Esophagus squamous epithelium (tissue), 5 donors: ENCODE measurements at places on chromosomes 4 and X. TPM values are rescaled to one million over a fixed set of nuclear protein-coding genes. Genes with fewer than 3 reads are reported as not detected.

DNA sequence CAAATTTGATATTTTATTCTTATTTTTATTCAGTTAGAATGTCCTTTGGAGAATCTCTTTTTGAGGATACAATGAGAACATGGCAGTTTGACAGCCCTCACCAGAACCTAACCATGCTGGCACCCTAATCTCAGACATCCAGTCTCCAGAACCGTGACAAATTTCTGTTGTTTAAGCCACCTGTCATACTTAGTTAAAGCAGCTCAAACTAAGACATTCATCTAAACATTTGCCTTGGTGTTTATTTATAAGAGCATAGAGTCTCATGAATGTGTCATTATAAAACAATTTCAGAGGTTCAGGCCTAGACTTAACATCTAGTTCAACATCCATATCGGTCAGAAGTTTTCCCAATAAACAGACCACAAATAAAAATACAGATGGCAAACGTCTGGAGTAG is 125.1 kb upstream of the FUNDC1 start:
- no peak overlapping the region for H3K4me3 ChIP-seq
- peaks cover 27% of the 10 kb centered on the region for H3K4me1 ChIP-seq
- DNase-seq, result no peak
- H3K36me3 ChIP-seq, result no peaks in the 10 kb centered on the region
- no peak overlapping the region for H3K27ac ChIP-seq

- H3K4me1 ChIP-seq, result peaks cover 55% of the 10 kb centered on the region
- no peak overlapping the region for H3K27ac ChIP-seq
- no peaks in the 10 kb centered on the region for H3K36me3 ChIP-seq
- no peak overlapping the region for H3K4me3 ChIP-seq
These were observed 3.8 kb downstream of the RGS12 start for GRCh38 chr4:3296651-3297050.

DNA sequence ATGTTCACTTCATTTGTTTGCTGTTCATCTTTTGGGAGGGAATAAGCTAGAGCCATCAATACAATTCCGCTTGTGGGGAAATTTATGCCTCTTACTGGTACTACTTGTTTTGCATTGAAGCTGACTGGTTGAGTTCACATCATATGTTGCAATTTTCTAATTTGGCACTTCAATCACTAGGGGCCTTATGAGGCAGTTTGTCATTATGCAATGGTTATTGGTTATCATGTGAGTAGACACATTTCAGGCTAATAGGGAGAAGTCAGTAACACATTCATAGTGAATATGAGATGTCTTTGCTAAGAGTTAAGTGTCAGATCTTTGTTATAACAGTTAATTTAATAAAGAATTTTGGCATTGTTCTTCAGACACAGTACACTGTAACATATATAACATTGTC is 5.0 kb downstream of the RPL36A start:
- H3K4me1 ChIP-seq, result peaks cover 7% of the 10 kb centered on the region
- H3K27ac ChIP-seq, result no peak overlapping the region
- H3K4me3 ChIP-seq, result no peak overlapping the region
- no peaks in the 10 kb centered on the region for H3K27me3 ChIP-seq

GRCh38 chr4:105150503-105150902 is 3.8 kb downstream of the TET2 start:
- peak overlapping the region; percentile 92 for H3K27ac ChIP-seq
- no peak for DNase-seq
- no peak overlapping the region for H3K4me3 ChIP-seq
- no peaks in the 10 kb centered on the region for H3K27me3 ChIP-seq
- no peaks in the 10 kb centered on the region for H3K36me3 ChIP-seq
- H3K4me1 ChIP-seq, result peaks cover 69% of the 10 kb centered on the region

The RHOXF1 gene
- not detected for total RNA-seq
